NCI-H2171 (cell line): ENCODE measurements at places on chromosomes 2 and 18.

- no peak for DNase-seq
Observed at GRCh38 chr2:205218056-205218455, 464.2 kb upstream of the NRP2 start.

DNA sequence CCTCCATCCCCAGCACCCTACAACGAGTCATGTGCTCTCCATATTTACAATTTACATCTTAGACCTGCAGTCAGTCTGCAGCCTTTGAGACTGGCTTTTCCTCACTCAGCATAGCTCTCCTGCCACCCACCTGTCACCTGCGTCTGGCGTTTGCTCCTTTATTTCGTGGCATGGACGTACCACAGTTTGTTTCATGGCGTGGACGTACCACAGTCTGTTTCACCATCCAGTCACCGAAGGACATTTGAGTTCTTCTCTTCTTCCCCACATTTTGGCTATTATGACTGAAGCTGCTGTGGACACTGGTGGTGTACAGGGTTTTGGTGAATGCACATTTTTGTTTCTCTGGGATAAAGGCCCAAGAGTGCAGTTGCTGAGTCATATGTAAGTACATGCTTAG lies 141.8 kb upstream of the CTDP1 start:
- DNase-seq, result no peak

DNA sequence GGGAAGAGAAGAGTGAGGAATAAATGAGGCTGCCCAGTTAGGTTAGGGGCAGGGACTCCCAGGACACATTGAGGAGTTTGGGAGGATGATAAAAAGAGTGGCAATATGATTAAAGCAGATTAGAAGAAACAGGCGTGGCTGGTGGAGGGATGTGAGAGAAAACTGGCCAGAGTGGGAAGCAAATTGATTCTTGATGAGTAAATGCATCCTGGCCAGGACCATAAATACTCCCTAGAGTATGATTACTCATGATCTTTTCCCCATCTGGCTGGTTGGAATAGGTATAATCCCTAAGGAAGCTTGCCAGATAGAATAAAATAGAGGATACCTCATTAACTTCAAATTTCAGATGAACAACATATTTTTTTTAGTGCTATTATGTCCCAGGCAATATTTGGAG lies 21.5 kb upstream of the DAW1 start:
- DNase-seq, result no peak

DNA sequence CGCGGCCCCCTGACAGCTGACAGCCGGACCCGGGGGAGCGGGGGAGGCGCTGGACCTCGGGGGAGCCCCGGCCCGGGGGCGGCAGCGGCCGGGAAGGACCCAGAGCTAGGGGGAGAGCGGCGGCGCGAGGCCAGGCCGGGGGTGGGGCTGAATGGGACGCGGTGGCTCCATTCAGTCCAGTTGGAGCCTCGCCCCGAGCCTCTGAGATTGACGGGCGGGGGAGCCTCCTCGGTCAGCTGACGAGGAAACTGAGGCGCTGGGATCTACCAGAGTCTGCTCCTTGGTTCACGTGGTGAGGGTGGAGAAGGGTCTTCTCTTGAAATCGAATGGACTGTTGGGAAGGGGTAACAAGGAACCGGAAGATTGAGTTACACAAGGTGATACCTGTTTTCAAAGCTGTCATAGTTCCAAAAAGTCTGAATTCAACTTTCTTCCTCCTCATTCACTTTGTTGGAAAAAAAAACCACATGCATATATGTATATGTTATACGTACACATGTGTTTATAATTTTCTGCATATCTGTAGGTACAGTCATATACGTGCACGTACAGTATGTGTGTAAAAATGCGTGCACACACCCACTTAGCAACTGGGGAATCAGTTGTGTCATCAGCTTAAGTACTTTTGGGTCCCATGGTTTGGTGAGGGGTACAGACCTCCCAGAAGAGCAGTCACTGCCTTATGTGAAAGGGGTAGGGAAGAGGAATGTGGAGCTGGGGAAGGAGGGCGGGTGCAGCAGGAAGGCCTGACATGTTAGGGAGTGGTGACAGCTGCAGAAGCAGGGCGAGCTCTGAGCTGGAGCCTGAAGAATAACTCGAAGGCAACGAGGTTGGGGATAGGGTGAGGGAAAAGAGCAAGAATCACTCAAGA lies 628 bp downstream of the PPP1R7 start:
- DNase-seq, result no peak

GRCh38 chr2:216315802-216316603 lies 56.3 kb downstream of the MARCHF4 start:
- DNase-seq, result no peak

- DNase-seq, result peak; percentile 15
Observed at GRCh38 chr2:27954771-27955383, 64.3 kb downstream of the BABAM2 start.

- DNase-seq, result no peak
Observed at GRCh38 chr2:234981197-234982095, 29.6 kb downstream of the SH3BP4 start.

GRCh38 chr2:238320648-238321281 lies 447 bp downstream of the TRAF3IP1 start:
- no peak for DNase-seq

DNA sequence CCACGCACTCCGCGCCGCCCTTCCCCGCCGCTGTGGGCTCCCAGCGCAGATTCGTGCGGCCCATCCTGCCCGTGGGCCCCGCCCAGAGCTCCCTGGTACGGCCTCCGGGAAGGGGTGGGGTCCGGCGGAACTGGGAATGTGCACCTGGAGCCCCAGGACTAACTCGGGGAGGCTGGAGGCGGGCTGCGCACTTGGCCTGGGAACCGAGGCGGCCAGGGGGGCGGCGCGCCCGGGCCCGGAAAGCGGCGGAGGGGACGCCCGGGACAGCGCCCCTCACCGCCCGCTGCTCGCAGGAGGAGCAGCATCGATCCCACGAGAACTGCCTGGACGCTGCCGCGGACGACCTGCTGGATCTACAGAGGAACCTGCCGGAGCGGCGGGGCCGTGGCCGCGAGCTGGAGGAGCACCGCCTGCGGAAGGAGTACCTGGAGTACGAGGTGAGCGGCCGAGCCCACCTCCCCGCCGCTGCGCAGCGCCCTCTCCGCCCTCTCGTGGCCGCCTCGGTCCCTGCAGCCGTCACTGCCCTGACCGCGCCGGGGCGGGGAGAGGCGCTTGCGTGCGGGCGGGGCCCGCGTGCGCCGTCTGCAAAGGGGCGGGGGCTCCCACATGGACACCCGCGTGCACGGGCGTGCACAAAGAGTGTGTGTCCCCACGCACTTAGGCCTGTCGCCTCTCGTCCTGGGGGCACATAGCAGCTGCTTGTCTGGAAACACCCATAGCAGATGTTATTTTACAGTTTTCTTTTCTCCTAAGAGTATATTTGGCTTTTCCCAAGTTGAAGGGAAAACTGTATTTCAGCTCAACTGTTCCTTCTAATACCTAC lies 25.2 kb downstream of the PSD4 start:
- DNase-seq, result peak; percentile 77

DNA sequence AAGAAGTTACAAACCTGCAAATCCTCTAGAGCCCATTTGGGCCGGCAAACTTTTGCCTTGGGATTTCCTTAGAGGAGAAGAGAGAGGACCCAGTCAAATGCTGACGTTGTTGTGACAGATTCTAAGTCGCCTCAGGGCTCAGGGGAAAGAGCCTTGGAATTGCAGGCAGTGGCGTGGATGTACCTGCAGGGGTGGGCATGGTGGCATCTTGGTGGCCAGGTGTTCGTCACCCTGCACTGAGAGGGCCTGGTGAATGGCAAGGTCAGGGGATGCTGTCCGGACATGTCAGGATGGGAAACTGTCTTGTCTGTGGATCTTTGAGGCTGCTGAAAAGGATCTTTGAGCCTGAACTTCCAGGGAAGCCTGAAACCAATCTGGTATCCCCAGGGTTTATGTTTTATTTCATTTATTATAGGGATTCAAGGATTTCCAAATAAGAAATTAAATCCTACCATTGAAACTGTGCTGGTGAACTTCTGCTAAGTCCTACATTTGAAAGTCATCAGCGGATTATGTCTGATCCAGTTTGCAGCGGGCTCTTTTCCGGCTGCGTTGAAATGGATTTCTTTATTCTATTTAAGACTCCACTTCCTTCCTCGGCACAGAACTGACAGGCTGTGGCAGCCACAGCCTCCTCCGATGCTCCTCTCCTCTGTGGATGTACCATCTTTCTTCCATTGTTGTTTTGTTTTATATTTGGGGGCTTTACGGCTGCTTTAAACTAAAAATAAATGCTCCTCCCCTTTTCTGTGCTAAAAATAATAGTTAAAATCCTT lies 207.6 kb downstream of the AGAP1 start:
- no peak for DNase-seq

DNA sequence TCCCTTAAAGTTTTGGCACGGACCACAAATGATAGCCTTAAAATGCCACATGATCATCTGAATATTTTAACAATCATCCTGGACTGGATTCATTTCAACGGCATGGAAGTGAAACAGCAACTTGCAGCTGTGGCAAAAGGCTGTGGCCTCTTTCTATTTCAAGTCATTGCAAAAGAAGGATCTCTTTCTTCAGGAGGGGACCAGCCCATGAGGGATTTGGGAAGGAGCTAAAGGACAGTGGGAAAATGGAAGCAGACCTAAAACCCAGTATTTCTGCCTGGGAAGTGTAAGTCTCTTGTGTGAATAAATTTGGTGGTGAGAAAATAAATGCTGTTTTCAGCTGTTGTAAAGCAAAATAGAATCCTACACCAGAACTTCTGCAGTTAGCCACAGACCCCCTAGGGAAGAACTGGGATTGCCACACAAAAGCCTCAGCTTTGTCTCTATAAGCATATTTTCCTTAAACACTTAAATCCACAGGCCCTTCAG lies 107.3 kb upstream of the ZFP36L2 start:
- no peak for DNase-seq

GRCh38 chr2:106523976-106524665 lies 37.0 kb downstream of the CD8B2 start:
- no peak for DNase-seq

GRCh38 chr2:69483024-69483423 lies 45.8 kb upstream of the NFU1 start:
- no peak for DNase-seq

DNA sequence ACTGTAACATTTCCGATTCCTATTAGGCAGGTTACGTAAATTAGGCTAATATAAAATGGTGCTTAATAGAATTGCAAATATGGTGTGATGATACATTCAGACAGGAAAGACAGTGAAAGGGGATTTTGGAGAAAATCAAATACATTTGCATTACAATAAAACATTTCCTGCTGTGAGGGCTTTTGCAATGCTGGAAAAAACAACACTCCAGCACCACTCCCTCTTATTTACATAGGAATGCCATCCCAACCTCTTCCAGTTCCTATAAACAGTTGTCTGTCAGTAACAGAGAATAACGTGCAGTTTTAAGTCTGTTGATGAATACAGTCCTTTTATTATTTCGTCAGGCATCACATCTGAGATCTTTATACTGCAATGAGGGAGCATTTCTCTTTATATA lies 298.8 kb upstream of the FANCL start:
- DNase-seq, result no peak

- DNase-seq, result no peak
Observed at GRCh38 chr18:59189008-59189407, 30.9 kb upstream of the GRP start.

DNA sequence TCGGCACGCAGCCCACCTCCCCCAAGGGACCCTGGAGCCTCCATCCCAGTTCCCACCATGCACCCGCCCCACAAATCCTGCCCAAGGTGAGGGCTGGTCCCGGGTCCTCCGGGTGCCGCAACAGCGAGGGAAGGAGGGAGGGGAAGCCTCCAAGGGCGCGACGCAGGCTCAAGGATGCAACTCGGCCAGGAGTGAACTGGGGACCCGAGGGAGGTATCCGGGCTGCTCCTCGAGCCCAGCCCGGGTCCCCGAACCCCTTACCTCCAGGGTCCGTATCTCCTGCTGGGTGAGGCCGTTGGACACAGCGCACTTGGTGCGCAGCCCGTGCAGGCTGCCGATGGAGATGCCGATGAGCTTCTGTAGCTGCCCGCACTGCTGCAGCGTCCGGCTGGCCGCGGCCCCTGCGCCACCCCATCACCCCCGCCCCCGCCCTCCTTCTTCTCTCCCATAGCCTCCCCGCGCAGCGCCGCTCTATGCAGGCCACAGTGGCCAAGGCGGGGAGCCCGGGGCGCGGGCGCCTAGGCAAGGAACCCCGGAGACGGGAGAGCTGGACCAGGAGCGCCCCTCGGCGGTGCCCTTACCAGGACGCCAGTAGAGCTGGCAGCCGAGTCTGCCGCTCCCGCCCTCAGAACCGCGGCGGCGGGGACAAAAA lies 124.1 kb downstream of the ANKRD30BL start:
- no peak for DNase-seq

- DNase-seq, result peak; percentile 34
Observed at GRCh38 chr2:3692375-3692774, 11.0 kb upstream of the DCDC2C start.

DNA sequence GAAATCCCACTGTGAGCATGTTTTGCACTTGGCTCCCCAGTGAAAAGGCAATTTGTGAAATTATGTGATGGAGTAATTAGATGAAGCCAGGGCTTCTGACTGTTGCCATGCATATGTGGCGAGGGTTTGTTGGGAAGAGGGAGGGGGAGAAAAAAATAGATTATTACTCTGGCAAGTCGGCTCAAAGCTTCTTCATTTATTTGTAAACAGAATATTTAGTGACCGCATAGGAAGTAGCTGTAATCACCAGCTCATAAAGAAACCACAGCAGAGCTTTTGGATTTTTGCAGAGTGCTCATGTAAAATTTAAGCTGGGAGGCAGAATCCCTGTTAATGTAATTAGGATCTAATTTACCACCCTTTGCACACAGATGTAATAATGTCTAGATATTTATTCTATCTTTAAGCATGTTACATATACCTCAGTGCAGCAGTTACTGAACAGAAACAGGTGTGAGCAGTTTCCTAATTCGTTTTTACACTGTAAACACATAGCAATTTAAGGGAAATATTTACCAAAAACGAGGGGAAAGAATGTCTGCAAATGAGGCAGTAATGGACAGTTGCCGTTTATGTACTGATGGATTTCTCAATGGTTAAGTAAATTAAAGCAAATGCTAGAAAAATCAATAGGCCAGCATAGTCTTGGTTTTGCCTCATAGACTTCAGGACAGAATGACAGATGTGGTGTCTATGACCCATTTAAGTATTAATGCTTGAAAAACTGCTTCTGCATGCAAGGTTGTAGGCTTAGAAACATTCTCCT lies 87.9 kb downstream of the MEIS1 start:
- no peak for DNase-seq

GRCh38 chr2:22879009-22879863 lies 505.7 kb upstream of the KLHL29 start:
- no peak for DNase-seq

- DNase-seq, result no peak
Observed at GRCh38 chr18:10424585-10425307, 29.7 kb upstream of the APCDD1 start.
